ENCODE measurements at places on chromosomes 3 and 15.

GRCh38 chr15:61736790-61737189 lies 323.5 kb downstream of the VPS13C start:
- peak; percentile 27 for DNase-seq

GRCh38 chr3:59580499-59580898 lies 530.7 kb upstream of the CFAP20DC start:
- DNase-seq, result no peak

GRCh38 chr3:33317963-33318709 lies 40.9 kb downstream of the FBXL2 start:
- DNase-seq, result peak; percentile 1

- DNase-seq, result peak; percentile 57
These were observed 2.6 kb upstream of the RBM15B start for GRCh38 chr3:51388286-51389029.

- no peak for DNase-seq
These were observed 42.2 kb downstream of the FAM98B start for GRCh38 chr15:38496151-38496550.

Data from inflammatory macrophage (primary cell).